Stimulated activated CD8-positive, alpha-beta memory T cell treated with anti-CD3 and anti-CD28 coated beads, Interleukin-12 subunit alpha, Interleukin-12 subunit beta, amount 100 ng/mL, for 4 hours (primary cell): ENCODE measurements at places on chromosomes 2 and 18.

DNA sequence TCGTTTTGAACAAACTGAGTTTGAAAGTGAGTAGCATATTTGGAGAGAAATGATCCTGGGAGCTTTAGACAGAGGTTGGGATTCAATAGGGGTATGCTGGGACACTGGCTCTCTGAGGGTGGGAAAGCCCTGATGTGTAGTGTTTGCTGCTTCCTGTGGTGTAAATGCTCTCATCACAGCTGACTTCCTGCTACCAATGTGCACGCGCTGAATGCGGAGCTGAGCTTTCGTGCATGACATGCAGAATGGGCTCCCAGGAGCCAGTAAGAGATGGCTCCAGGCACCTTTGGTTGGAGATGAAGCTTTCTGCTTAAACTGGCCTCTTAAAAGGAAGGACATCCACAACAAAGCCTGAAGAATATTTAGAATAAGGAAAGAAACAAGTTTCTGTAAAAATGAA is 224.1 kb upstream of the CCDC150 start:
- no peak for DNase-seq

- DNase-seq, result no peak
These were observed 13.8 kb downstream of the GRHL1 start for GRCh38 chr2:9965119-9965822.

DNA sequence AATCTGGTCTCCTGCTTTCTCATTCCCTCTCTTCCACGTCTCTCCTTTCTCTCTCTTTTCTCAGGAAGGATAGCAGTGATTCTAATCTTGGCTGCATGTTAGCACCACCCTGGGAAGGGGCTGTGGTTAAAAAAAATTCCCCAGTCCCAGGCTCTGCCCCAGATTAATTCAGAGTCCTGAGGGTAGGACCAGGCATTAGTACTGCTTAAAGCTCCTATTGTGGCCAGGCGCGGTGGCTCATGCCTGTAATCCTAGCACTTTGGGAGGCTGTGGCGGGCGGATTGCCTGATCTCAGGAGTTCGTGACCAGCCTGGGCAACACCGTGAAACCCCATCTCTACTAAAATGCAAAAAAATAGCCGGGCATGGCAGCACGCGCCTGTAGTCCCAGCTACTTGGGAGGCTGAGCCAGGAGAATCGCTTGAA is 35.4 kb upstream of the EML4 start:
- no peak for DNase-seq

DNA sequence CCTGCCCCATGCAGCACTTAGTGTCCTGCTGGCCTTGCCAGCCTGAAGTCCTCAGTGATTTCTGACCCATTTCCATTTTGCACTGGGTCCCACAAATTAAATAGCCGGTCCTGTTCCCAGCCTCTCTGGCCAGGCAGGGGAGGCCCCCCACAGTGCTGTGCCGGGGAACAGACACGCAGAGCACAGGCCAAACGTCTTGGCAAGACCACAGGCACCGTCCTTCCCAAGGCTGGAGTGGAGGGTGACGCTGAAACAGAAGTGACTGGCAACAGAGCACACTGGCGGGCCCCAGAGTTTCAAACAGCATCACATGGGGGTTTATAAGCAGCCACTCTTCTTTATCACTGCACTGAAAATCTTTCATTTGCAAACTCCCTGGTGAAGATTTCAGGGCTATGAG is 52.2 kb downstream of the EDAR start:
- DNase-seq, result no peak

DNA sequence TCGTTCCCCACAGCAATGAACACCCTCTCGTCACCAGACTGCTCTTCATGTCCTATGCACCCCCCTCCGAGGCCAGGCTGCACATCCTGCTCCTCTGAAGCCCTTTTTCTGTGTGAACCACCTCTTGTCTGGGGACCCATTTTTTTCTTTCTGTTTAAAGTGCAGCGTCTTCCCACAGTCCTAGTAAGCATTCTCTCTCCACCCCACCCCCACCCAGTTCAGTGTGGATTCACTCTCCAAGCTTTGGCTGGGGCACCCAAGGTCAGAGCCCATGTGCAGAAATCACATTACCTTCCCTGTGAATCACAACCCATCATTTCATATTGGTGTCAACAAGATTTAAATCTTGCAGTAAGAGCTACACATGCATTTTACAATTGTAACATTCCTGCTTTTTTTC is 26.4 kb upstream of the PKDCC start:
- no peak for DNase-seq

DNA sequence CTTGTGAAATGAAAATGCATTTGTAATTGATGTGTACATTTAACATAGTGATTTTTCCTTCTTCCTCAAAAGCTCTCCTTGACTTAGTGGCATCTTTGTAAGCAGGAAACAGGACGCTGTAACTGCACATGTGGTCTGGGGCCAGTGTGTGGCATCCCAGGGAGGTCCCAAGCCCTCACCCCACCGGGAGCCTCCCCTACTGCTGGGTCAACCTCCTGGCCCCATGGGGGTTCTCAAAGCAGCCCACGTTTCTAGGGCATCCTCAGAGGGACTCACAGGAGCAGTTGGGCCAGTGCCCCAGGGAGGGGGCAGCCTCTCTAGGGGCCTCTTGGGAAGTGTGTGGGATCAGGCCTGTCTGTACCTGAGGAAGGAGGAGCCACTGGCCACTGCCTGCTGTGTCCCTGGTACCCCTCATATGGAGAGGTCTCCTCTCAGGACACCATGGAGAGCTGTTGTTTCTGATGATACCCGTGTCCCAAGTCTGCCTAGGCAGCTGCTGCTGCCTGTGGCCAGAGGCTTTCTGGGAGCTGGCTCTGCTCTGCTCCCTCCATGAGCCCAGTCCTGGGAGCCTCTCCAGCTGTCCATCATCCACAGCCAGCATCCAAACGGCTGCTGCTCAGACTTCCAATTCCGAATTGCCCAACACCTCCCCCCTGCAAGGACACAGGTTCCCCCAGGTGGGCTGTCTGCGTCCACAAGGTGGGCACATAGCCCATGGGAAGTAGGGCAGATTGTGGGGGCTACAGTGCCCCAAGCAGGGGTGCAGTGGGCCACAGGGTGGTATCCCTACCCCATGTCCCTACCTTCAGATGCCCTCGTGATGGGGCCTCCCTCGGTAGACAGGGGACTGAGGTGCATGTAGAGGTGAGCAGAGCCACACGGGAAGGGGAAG is 13.4 kb downstream of the ARHGEF4 start:
- DNase-seq, result no peak

DNA sequence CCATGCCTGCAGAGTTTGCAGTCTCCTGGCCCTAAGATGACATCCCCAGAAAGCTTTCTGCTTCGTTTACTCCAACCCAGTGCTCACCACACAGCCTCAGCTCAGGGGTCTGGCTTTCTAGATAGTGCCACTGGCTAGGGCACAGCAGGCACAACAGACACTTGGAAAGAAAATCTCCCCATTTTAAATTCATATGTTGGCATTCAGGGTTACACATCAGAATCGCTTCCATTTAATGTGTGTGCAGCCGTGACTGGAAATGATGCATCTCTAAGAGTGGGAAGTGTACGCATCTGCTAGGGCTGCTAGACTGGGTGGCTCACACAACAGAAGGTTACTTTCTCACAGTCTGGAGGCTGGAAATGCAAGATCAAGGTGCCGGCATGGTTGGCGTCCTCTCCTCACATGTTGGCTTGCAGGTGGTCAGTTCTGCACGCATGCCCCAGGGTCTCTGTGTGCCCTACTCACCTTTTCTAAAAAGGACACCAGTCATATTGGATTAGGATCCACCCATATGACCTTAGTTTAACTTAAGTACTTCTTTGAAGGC is 329.4 kb upstream of the RAB12 start:
- no peak for DNase-seq
